ENCODE measurements at places on chromosomes 3 and 15.

- no peak for DNase-seq
Observed at GRCh38 chr3:42851228-42851834, 24.3 kb downstream of the CYP8B1 start.

DNA sequence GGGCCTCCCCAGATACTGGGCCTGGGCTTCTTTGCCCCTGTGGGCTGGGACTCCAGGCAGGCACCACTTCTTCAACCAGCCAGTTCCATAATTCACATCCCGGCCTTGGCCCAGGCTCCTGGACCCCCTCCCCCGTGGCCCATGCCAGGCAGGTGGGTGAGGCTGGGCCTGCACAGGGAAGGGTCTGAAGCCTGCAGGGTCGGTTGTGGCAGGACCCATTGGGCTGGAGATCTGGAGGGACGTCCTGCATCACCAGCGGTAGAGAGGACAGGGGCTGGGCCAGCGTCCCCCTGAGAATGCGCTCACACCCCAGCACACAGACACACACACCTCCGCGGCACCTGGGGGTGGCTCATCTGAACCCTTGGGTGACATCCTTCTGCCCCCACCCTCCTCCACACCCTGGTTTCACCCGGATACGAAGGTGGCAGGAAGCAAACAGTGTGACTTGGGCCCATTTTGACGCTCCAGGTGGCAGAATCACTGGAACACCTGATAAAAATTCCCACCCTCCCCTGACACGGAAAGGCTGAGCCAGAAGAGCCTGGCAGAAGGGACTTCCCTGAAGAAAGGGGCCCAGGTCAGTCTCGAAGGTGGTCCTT lies 15.4 kb downstream of the ZDHHC19 start:
- DNase-seq = no peak

- DNase-seq = no peak
Observed at GRCh38 chr3:177185035-177185574, 12.2 kb downstream of the TBL1XR1 start.

GRCh38 chr15:77775837-77776236 lies 143.1 kb upstream of the LINGO1 start:
- DNase-seq = no peak

DNA sequence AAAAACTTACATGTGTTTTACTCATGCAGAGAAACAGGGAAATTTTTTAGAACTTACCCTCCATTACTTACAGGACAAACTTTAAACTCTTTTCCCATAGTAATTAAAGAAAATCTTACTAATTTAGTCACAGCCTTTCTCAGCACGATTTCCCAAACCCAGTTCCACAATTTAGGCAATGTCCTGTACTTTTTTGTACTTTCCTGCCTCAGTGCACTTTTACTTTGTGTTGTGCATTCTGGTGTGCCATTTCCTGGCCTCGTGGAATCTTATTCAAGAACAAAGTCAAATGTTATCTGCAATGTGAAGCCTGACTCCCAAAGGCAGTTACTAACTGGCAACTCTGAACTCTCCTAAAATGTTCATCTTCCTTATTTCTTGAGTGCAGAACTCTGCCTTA lies 1.9 kb downstream of the SLC33A1 start:
- no peak for DNase-seq

- no peak for DNase-seq
Observed at GRCh38 chr15:41843571-41843970, 4.9 kb downstream of the PLA2G4B start.

DNA sequence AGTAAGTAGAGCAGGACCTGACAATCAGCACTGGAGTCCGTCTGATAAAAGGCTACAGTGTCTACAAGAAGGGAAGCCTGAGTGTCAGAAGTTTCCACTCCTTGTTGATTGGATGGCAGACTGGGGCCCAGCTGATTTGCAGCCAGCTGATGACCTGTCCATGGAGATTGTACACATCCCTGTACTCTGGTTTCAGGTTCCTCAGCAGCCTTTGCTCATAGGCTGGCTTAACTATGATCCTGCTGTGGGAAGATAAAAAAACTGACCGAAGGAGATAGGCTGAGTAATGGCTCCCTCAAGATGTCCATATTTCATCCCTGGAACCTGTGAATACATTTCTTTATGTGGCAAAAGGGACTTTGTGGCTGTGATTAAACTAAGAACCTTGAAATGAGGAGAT lies 11.7 kb upstream of the LACTB start:
- no peak for DNase-seq

GRCh38 chr3:97009427-97010019 lies 195.1 kb downstream of the EPHA6 start:
- no peak for DNase-seq

- DNase-seq = no peak
Observed at GRCh38 chr15:62896969-62897486, 145.5 kb upstream of the TPM1 start.

DNA sequence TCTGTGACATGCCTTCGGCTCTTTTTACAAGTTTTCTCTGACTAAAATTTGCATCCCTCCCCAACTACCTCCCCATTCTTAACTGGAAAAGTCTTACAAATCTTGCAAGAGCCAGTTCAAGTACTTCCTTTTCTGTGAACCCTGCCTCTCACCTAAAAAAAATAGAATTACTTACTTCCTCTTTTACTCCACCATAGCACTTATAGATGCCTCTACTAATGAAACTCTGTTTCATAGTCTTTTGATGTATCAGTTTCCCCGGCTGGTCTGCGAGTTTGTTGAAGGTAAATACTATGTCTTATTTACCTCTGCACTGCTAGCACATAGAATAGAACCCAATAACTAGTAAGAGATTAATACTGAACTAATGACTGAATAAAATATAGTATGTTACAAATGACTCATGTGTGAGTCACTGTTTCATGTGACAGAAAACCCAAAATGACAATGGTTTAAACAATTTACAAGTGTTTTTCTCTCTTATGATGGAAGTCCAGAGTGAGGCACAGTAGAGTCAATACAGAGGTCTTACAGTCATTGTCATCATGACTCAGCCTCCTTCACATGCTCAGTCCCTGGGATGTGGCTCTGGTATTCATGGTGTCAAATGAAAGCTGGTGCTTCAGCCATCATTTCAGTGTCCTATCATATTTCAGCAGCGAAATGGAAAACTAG lies 393.5 kb downstream of the RSL24D1 start:
- no peak for DNase-seq

Data from stimulated activated naive CD4-positive, alpha-beta T cell (primary cell).